ENCODE measurements at places on chromosomes 4 and X.
A peak's percentile ranks its signal among the peaks of the same experiment; 100 is the strongest.

GRCh38 chr4:76147454-76148141 lies 599 bp downstream of the NUP54 start:
- DNase-seq = peak; percentile 50

- DNase-seq = no peak
Measured at GRCh38 chrX:19237901-19238300, 105.8 kb upstream of the PDHA1 start.

GRCh38 chrX:57313583-57314215 lies 27.2 kb downstream of the FAAH2 start:
- DNase-seq = no peak

DNA sequence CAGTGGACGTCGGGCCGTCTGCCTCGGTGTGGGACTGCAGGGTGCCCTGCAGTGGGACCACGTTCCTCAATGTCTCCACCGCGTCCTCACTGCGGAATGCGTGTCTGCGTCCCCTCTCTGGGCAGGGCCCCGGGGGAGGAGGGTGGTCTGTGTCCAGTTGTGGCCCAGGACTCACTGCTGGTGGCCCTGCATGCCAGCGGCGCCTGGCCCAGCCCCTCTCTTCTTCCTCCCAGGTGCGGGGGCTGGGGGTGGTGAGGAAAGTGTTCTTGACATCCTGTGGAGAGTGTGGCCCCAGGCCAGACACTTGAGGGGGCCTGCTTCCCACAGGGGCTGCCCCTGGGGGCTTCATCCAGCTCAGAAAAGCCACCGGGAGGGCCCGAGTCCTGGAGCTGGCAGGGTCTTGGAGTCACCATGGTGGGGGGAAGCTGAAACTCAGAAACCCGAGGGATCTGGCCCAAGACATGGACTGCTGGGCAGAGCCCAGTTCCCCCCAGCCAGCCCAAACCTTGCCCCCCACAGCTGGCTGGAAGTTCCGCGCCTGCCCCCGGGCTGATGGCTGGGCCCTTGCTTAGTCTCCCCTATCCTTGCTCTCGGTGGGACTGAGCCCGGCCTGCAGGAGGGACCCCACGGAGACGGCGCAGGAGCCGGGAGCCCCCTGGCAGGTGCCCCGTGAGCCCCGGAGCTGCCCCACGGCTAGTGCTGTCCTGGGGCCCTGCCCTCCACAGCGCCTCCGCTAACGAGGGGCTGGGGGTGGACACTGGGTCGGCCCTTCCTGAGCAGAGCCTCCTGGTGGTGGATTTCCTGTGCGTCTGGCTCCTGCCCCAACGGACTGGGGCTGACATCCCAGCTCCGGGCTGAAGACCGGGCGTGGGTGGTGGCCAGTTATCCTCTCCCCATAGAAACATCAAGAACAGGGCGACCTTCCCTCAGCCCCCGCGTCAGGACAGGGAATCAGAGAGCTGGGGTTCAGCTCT lies 2.9 kb downstream of the DOK7 start:
- DNase-seq = no peak

GRCh38 chr4:1329408-1330371 lies 17.3 kb upstream of the UVSSA start:
- peak; percentile 50 for DNase-seq

GRCh38 chr4:155761916-155762315 lies 3.1 kb downstream of the GUCY1B1 start:
- DNase-seq = no peak

GRCh38 chr4:16496501-16496900 lies 270.2 kb upstream of the TAPT1 start:
- no peak for DNase-seq

DNA sequence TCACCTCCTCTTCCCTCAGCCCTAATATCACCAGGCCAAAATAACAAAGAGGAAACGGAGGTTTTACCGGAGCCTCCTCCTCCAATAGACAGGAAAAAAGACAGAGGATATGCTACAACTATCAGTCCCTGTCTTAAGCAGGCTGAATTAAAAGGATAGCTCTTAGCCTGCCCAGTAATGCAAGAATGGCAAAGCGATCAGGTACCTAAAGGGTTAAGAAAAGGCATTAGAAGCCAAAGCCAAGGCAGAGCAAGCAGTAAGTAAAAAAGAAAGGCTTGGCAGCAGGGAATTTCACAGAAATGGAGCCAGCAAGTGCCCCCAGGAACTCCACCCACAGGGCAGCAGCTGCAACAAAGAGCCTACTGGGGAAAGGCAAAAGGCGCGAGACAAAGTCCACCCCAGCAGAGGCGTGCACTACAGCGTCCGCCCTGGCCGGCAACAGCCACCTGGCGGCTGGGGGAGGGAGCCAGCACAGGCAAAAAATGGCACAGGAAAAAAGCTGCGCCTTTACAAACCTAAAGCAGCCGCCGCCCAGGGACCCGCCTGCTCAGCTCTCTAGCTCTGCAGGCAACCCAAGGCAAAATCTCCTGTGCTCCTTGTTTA lies 220.6 kb upstream of the ZC4H2 start:
- no peak for DNase-seq

GRCh38 chrX:43862434-43862833 lies 19.8 kb downstream of the MAOB start:
- no peak for DNase-seq

DNA sequence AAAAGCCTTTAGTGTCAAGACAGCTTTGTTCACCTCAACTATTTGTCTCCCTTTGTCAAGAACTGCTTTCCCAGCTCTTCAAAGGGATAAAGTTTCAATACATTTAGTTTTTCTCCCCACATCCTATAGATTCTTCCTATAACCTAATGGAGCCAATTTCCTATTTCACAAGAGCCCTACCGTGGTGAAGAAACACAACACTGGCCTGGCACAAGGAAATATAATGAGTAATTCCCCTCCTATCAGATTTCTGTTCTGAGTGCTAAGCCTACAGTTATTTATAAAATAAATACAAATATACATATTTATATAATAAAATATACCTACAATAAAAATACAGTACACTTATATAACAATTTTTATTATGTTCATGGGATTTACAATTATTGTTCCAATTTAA lies 89.9 kb downstream of the SHISA3 start:
- no peak for DNase-seq

GRCh38 chr4:40149960-40150385 lies 46.9 kb upstream of the RHOH start:
- DNase-seq = peak; percentile 89

DNA sequence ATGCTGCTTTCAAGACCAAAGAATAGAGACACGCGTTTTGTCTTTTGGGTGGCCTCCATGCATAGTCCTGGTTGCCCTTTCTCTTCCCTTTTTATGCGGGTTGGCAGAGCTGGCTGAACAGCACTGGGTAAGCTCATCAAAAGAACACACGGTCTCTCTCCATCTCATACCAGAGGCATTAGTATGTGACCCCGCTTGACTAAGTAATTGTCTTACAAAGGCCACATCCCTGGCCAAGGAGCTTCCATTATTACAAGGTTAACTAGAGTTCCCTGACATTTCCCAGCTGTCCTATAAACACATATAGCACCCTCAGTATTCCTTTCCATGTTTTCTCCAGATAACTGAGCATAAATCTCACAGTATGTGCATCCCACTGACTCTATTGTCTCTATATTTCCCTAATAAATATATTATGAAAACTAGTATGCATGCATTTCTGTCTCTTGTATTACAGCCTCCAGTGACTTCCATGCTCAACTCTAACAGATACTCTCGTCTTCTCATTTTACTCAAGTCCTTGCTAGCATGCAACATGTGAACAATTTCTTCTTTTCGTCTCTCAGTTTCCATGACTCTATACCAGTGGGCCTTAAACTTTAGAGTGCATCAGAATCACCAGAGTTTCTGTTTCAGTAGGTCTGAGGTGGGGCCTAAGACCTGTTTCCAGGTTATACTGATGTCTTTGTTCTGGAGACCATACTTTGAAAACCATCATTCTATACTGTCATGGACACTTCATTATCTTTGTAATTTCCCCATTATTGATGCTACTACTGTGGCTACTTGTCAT lies 247.7 kb upstream of the ARSJ start:
- DNase-seq = no peak

GRCh38 chr4:5796976-5797375 lies 86.0 kb downstream of the EVC start:
- no peak for DNase-seq

GRCh38 chr4:107900067-107900466 lies 31.3 kb upstream of the CYP2U1 start:
- DNase-seq = no peak

GRCh38 chrX:19347916-19348315 lies 4.2 kb downstream of the PDHA1 start:
- no peak for DNase-seq

DNA sequence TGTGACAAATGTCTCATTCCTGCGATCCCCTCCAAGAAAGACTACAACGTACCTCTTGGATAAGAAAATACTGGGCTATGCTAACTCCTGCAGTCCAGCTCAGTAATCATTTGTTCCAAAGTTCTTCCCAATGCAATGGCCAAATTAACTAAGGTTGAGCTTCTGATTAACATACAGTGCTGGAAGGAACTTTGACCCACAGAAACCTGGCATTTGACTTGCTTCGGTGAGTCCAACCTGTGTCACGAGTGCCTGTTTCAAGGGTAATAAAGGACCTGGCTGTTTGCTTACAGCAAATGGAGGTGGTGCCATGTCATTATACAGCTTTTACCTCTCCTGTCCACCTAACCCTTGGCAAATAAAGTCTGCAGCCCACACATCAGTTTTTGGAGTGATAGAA lies 83.2 kb downstream of the RBM47 start:
- DNase-seq = no peak

DNA sequence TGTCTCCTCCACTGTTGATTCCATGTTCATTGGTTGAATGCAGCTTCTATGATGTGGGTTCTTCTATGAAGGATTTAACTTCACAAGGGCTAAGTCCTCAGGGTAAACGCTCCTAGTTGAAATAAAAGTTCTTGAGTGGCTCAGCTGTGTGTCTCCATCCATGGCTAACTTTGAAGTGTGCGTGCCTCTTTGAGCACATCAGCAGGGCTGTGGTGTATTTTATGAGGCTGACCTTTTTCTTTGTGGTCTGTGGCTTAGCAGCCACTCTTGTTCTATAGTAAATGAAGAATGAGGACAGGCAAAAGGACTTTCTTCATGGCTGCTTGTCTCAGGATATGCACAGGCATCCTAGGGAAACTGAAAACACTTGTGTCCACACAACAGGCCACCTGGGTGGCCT lies 88.5 kb downstream of the KIT start:
- DNase-seq = no peak

- DNase-seq = peak; percentile 55
Measured at GRCh38 chrX:150897421-150898320, 797 bp downstream of the CD99L2 start.

DNA sequence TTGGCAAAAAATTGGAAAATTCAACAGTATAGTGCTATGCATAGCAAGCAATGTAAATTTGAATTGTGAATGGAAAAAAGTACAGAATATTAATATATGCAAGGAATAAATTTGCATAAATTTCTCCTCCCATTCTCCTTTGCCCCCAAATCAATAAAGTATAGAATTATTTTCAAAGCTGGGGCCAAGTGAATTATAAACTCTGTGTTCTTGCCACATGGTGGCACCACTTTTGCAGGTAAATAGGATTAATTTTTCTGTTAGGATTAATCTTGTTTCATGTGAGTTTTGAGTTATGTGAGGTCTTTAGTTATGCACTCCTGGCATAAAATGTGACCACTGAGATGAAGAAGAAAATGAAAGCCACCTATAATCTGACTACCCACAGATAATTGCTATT lies 19.9 kb downstream of the COPS4 start:
- peak; percentile 43 for DNase-seq

GRCh38 chr4:84697615-84698201 lies 114.8 kb downstream of the CDS1 start:
- no peak for DNase-seq

DNA sequence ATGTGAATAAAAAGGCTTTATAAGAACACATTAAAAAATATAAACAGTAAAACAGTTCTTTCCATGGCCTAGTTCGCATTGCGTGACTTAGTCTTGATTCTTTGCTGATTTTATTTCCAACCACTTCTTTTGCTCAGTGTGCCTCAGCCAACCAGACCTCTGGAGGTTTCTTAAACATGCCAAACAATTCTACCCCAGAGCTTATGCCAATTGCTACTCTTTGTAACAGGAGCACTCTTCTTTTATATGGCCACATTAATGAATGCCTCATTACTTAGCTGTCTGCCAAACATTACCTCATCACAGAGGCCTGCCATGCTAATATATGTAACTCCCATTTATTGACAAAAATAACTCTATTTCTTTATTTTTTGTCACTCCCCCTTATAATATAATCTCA lies 202.3 kb downstream of the NDST4 start:
- no peak for DNase-seq

- DNase-seq = no peak
Measured at GRCh38 chrX:107712231-107713202, 63.1 kb downstream of the TSC22D3 start.

GRCh38 chr4:53346920-53347852 lies 18.7 kb downstream of the SCFD2 start:
- no peak for DNase-seq

- DNase-seq = no peak
Measured at GRCh38 chr4:144709159-144709558, 63.2 kb downstream of the HHIP start.

DNA sequence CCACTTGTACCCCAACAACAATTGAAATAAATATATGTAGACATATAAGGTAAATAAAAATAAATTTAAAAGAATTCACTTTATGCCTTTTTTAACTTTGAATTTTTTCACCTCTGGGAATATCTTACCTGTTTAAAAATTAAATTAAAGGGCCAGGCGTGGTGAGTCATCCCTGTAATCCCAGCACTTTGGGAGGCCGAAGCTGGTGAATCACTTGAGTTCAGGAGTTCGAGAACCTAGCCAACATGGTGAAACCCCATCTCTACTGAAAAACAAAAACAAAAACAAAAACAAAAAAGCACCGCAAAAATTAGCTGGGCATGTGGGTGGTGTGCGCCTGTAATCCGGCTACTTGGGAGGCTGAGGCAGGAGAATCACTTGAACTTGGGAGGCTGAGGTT lies 164.8 kb downstream of the AASDH start:
- no peak for DNase-seq

GRCh38 chrX:73577361-73577760 lies 14.4 kb downstream of the CHIC1 start:
- no peak for DNase-seq

- no peak for DNase-seq
Measured at GRCh38 chr4:101183666-101184373, 163.5 kb downstream of the PPP3CA start.

GRCh38 chr4:67483868-67484602 lies 61.3 kb downstream of the CENPC start:
- DNase-seq = no peak

- DNase-seq = no peak
Measured at GRCh38 chr4:75715105-75715799, 9.1 kb upstream of the USO1 start.
